ENCODE measurements at places on chromosomes 11 and 22.

GRCh38 chr22:48141301-48141700 is 1378.9 kb downstream of the TBC1D22A start:
- H3K4me1 ChIP-seq, result peaks cover 10% of the 10 kb centered on the region
- H3K27me3 ChIP-seq, result peaks cover 21% of the 10 kb centered on the region
- H3K27ac ChIP-seq, result no peak overlapping the region
- H3K4me3 ChIP-seq, result no peak overlapping the region
- DNase-seq, result no peak

DNA sequence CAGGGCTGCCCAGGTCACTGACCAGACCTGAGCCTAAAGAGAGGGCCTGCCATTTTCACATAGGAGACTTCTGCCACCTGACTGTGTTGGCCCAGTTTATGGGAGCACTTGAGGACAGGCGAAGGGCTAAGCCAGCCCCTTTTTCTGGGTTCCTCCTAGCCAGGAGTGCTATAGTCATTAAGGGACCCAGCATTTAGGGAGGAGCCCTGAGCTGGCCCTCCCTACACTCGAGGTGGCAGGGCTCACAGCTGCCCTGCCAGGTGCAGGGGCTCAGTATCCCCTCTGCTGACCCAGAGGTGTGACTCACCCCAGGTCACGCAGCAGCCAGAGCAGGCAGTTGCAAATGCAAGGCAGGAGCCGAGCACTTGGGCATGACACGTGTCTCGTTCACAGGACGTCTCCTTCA is 86.3 kb upstream of the CRYBB3 start:
- H3K4me1 ChIP-seq, result peaks cover 22% of the 10 kb centered on the region
- DNase-seq, result no peak
- peaks cover 7% of the 10 kb centered on the region for H3K36me3 ChIP-seq
- no peaks in the 10 kb centered on the region for H3K27me3 ChIP-seq

DNA sequence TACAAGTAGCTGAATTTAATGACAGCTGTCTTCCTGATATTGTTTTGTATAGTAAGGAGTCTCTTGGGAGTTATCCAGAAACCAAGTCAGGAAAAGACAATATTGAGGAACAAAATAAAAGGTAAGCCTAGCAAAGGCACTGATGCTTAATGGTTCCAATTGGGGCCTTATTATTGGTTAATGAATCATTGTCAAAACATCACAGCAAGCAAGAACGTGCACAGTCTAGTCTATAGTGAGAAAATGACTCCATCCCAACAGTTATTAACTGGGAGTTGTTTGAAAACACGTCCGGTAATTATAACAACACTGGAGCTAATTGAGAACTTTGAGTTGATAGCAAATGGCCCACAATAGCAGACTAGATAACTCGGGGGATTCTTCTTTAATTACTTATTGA is 17.7 kb downstream of the BSX start:
- DNase-seq, result no peak
- peaks cover 36% of the 10 kb centered on the region for H3K27me3 ChIP-seq
- no peak overlapping the region for H3K4me3 ChIP-seq

- DNase-seq, result no peak
- peaks cover 42% of the 10 kb centered on the region for H3K27me3 ChIP-seq
These were observed 77.7 kb downstream of the C22orf31 start for GRCh38 chr22:28983788-28984441.

GRCh38 chr11:12090761-12091258 is 19.6 kb upstream of the MICAL2 start:
- H3K27ac ChIP-seq, result no peak overlapping the region
- no peak overlapping the region for H3K4me3 ChIP-seq
- DNase-seq, result no peak

DNA sequence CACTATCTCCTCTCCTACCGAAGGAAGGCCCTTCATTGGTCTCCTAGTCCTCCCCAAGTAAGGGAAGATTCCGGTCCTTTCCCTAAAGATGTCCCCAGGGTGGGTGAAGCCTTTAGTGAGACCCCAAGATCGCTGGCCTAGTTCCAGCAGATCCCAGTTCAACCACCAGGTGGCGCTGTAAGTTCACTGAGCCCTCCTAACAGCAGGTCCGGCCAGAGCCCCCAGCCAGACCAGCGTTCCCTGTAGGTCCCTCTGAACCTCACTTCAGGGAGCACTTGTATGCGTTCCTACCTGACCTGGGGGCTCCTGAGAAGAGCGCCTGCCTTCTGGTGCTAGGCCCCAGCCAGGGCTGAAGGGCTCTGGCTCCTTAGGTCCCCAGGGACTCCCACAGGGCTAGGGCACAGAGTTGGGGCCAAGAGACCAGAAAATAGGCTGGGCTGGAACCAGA is 38.1 kb downstream of the LMO1 start:
- H3K36me3 ChIP-seq, result no peaks in the 10 kb centered on the region
- H3K4me3 ChIP-seq, result no peak overlapping the region
- H3K4me1 ChIP-seq, result peaks cover 2% of the 10 kb centered on the region
- no peaks in the 10 kb centered on the region for H3K27me3 ChIP-seq
- no peak overlapping the region for H3K27ac ChIP-seq

- DNase-seq, result no peak
- H3K4me1 ChIP-seq, result no peaks in the 10 kb centered on the region
- H3K36me3 ChIP-seq, result no peaks in the 10 kb centered on the region
- H3K27ac ChIP-seq, result no peak overlapping the region
These were observed 188.0 kb upstream of the NCAM1 start for GRCh38 chr11:112773264-112773663.
